ENCODE measurements at places on chromosomes 1 and 21.

DNA sequence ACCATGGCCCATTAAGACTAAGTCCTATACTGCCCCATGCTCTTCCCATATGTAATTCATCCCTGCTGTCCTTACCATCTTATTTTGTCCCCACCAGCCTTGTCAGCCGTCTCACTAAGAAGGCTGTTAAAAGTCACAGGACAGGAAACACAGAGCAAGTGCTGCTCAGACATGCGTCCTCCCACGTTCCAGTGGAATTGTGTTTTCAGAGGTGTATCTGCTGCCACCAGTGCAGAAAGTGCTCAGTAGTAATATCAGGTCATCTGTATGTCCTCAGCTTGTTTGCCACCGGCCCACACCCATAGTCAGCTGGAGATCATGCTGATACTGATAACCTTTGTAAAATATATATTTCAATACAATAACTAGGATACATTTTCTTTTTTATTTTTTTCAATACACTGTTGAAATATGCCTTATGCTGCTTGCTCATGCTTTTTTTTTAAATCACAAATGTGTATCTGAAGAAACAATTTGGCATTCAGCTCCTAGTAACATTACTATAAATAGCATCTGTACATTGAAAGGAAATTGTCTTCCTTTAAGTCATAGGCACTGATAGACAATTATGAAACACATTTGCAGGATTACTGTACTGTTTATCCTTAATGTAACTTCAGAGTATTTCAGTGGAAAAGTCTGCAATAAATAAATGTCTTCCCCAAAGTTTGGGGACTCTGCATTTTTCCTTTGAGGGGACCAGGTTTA, 156.9 kb downstream of the EDEM3 start:
- peak; percentile 46 for DNase-seq

DNA sequence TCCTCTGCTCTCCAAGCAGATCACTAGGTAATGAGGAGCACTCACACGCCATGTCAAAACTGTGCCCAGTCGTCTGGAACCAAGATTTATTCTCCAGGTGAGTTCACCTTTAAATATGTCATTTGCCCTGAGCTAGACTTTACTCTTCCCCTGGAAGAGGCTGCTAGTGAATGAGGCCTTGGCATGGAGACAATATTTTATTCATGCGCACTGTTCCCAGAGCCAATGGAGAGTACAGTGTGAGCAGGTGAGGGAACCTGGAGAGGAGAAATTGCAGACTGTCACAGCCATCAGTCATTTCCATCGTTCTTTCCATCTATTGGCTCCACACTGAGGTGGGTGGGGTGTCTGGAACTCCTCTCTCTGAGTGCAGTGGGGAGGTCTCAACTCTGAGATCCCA, 333.6 kb downstream of the KCNH1 start:
- no peak for DNase-seq

GRCh38 chr1:113086541-113086940, 13.5 kb downstream of the LRIG2 start:
- no peak for DNase-seq

DNA sequence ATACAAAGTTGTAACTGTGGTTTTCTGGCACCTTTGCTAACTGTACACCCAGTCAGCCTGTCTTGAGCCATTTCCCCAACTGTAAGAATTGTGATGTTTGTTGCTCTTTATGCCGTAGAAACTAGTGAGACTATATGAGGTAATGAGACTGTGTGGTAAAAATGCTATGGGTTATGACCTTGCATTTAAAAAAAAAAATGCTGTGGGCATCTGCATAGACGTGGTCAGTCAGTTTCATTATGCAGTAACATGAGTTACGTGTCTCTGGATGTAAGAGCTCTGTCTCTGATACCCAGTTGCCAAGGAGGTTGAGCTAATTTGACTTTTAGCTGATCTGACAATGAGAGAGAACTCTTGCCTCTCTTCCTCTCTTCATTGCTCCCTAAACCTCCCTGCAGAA, 80.6 kb upstream of the LAMC2 start:
- peak; percentile 81 for DNase-seq

DNA sequence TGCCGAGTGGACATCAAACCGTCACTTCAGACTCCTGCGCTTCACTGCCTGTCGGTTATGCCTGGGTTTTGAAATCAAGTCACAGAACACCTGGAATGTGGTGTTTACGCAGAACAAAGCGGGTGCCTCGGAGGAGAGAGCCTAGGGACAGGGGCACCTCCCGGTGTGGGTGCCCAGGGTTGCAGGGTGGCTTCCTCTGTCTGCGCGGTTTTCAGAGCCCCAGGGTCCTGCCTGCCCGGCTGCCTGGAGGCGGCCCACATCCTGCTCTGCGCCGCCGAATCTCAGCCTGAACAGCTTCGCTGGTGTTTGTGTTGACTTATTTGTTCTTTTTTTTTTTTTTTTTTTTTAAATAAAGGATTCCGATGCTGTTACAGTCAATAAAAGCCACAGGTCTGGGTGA, 113.5 kb upstream of the COL6A1 start:
- no peak for DNase-seq

DNA sequence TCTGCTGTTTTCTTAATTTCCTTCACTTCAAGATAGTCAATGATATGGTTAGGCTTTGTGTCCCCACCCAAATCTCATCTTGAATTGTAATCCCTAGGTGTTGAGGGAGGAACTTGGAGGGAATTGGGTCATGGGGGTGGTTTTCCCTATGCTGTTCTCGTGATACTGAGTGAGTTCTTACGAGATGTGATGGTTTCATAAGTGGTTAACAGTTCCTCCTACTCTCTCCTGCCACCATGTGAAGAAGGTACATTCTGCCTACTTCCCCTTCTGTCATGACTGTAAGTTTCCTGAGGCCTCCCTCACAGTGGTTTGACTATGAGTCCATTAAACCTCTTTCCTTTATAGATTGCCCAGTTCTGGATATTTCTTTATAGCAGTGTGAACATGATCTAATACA, 74.0 kb upstream of the SAMSN1 start:
- DNase-seq = no peak

GRCh38 chr1:202619505-202619904, 90.7 kb downstream of the SYT2 start:
- no peak for DNase-seq

DNA sequence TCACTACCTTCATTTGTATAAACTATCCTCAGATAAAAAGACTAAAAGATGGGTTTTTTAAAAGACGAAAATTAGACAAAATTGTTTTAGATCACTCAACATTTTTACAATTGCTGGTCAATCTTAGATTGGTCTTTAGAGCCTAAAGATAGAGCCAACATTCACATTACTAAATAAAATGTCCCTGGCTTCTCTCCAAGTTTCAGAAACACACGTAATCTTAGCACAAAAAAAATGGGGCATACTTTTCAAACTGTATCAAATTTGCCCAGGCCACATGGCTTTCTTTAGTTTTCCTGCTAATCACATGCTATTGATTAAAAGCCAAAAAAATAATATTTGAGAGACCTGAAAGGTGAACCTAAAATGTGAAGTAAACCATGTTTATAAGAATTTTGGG, 288.1 kb downstream of the DPYD start:
- peak; percentile 63 for DNase-seq

- peak; percentile 65 for DNase-seq
These were observed 6.6 kb upstream of the DOP1B start for GRCh38 chr21:36149788-36150711.

DNA sequence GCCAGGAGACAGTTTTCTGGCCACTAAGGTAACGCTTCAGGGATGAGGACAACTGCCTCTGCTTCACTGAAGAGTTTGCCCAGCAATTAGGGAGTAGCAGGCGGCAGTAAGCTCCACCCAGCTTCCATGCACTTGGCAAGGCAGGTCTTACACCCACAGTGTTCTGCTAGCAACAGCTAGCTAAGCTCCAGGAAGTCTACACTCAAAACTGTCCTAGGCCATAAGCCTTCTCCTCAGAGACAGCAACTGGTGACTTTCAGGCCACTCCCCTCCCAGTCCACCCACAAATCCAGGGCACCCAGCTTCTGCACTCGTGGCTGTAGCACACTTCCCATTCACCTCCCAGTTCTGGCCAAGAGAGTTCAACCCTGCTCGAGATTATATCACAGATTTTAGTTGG, 47.3 kb downstream of the KMO start:
- DNase-seq = no peak

Data from choroid plexus epithelial cell (primary cell).